Cortex of kidney (tissue), 1 donor: ENCODE measurements at places on chromosomes 2 and 18.

- DNase-seq = no peak
Measured at GRCh38 chr2:109398366-109399015, 215.3 kb downstream of the SEPTIN10 start.

DNA sequence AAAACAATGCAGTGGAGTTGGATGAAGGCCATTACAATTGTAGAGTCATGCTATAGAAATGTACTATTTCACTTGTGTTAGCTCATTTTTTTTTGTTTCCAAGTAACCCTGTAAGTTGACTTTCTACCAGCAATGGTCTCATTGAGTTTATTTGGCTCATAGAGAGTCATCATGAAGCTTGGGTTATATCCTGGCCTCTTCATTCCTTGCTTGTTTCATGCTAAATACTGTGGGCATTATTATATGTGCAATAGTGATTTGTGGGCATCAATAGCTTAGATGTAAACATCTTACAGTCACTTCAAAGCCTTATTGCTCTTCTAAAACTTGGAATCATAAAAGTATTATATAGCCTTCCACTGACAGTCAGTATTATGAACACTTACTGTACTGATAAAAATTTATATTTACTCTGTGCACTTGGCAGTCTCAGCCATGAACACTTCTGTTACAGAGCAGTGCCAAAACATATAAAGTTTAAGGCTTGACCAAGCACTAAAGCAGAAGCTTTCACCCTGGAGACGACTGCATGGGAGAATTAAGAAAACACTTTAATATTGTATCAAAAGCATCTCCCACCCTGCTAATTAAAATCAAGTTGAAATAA is 751.2 kb downstream of the SATB2 start:
- DNase-seq = no peak

DNA sequence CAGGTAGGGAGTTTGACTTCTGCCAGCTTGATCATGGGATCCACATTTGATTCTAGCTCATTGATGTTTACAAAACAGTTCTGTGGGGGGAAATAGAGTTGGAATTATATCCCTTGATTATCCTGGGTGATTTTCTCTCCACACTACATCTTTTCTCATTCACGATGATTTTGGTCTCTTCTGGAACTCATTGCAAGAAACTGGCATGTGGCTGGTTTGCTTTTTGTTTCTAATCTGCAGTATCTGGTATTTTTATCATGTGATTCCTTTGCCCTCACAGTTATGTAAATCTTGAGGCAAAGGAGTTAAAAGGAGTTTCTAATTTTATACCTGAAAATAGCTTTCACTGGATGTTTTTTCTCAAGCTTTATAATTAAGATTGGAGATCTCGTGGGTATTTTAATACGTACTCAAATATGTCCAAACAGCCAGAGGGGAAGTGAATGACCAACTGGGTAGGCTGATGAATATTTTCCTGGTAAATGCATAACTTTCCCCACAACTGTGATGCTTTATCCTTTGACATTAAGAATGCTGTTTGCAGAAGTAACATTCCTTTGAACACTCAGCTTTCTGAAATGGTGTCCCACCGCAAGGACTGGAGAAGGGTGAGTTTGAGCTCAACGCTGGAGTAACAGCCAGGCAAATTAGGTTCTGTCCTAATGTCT is 502.9 kb upstream of the ZEB2 start:
- DNase-seq = no peak

- no peak for DNase-seq
Measured at GRCh38 chr18:13258921-13259320, 40.4 kb downstream of the LDLRAD4 start.

GRCh38 chr2:160379399-160379798 is 114.2 kb downstream of the RBMS1 start:
- DNase-seq = no peak

- no peak for DNase-seq
Measured at GRCh38 chr2:65130664-65131175, 814 bp upstream of the RAB1A start.

GRCh38 chr2:160281213-160281612 is 81.1 kb upstream of the ITGB6 start:
- no peak for DNase-seq

DNA sequence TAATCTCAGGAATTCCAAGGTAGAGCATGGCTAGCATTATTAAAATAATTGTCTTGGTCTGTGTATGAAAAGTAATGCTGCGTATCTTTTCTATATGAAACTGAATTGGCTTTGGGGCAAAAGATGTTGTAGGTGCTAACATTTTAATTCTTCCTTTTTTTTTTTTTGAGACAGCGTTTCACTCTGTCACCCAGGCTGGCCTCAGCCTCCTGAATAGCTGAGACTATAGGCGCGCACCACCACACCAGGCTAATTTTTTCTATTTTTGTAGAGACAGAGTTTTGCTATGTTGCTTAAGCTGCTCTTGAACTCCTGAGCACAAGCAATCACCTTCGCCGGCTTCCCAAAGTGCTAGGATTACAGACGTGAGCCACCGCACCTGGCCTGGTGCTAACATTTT is 172.6 kb upstream of the STON1 start:
- DNase-seq = no peak

DNA sequence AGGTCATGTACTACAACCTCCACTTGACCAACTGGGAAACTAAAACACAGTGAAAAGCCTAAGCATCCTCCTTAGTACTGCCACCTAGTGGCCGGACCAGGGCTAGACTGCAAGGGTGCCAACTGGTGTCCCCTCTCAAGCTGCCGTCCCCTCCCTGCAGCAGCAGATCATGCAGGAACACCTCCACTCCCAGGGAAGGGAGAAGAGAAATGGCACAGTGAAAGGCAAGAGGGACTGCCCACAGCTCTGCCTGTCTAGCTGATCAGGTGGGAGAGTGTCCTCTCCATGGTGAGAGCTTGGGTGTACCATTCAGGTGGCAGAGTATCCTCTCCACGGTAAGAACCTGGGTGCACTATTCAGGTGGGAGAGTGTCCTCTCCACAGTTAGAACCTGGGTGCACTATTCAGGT is 78.1 kb downstream of the AAK1 start:
- no peak for DNase-seq

GRCh38 chr2:128746356-128746755 is 427.7 kb upstream of the HS6ST1 start:
- DNase-seq = no peak

DNA sequence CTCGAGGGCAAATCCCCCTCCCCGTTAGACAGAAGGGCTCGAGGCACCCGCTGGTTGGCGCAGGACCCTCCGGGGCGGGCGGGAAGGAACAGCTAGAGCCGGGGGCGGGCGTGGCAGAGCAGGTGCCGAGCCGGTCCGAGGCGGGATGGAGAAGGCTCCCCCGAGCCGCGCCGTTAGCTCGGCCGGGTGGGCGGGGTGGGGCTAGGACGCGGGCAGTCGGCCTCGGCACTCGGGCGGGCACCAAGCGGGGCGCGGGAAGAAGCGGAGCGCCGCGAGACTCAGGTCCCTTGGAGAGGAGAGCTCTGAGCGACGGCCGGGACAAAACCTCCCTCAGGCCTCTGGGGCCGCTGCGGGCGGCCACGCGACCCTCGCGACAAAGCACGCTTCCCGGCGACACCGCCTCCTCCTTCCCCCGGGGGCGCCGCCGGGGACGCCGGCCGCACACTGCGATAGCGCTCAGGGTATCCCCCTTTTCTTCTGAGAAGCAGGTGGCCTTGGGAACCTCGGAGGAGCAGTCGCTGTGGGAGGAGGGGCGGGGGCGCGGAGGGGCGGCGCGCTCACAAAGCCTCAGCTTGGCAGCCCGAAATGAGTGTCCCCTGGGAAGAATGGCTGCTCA is 721 bp downstream of the FHOD3 start:
- DNase-seq = no peak

GRCh38 chr2:95008306-95008705 is 17.2 kb upstream of the MAL start:
- DNase-seq = no peak

GRCh38 chr2:121809607-121810006 is 54.2 kb downstream of the TSN start:
- no peak for DNase-seq

- DNase-seq = no peak
Measured at GRCh38 chr2:174844295-174844708, 80.0 kb upstream of the CHRNA1 start.

GRCh38 chr2:28993206-28993960 is 12.3 kb downstream of the TOGARAM2 start:
- DNase-seq = no peak

DNA sequence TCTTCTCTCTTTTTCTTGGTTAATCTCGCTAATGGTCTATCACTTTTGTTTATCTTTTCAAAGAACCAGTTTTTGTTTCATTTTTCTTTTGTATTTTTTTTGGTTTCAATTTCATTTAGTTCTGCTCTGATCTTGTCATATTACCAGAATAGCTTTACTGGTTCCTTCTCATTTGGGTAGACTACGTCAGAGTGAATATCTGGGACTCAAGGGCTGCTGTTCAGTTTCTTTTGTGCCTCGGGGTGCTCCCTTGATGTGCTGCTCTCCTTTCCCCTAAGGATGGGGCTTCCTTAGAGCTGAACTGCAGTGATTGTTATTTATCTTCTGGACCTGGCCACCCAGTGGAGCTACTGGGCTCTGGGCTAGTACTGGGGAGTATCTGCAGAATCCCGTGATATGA is 29.4 kb upstream of the IL1RN start:
- no peak for DNase-seq

DNA sequence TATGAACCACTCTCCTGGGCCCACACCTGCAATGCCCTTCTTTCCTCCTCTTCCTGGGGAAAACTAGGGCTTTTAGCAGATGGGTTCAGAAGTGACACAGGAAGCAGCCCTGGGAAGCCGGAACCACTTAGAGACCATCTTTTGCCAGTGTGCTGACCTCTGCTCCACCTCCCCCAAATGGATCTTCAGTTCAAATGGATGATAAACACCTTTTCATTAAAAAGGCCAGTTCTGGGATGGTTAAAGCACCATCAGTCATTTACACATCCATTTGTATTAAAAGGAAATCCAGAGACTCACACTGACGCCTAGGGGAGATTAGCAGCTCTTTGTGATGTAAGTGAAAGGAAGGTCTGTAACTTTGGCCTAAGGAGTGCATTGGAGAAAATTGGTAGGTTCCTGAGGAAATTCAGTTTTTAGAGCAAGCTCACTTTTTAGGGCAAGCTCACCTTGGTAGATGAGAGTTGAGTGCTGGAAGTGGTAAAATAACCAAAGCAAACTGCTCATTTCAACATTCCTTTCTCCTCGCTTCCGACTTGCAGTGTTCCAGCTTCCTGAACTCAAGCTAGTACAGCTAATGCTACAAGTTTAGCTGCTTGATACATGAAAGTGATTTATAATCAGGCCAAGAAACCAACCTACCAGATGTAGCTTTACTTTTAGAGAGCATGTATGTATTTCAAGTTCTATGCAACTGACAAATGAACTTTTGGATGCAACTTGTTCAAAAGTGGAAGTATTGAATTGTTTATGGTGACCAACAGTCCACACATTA is 47.7 kb downstream of the ACTR2 start:
- DNase-seq = no peak

DNA sequence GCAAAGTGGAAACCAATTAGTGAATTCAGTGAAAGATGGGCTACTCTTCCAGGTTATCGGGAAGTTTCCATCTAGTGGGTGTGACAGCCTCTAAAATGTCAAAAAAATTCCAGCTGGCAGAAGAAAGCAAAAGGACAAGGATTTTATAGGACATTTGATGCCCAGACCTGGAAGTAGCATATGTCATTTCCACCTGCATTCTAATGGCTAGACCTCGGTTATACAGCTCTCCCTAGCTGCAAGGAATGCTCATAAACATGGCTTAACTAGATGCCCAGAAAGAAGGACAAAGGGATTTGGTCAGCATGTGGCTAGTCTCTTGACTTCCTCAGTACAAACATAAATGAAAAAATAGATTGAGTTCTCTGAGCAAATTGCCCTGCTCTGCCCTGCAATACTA is 215.4 kb downstream of the NYAP2 start:
- no peak for DNase-seq

- DNase-seq = no peak
Measured at GRCh38 chr2:192983173-192983572, 788.4 kb upstream of the TMEFF2 start.

DNA sequence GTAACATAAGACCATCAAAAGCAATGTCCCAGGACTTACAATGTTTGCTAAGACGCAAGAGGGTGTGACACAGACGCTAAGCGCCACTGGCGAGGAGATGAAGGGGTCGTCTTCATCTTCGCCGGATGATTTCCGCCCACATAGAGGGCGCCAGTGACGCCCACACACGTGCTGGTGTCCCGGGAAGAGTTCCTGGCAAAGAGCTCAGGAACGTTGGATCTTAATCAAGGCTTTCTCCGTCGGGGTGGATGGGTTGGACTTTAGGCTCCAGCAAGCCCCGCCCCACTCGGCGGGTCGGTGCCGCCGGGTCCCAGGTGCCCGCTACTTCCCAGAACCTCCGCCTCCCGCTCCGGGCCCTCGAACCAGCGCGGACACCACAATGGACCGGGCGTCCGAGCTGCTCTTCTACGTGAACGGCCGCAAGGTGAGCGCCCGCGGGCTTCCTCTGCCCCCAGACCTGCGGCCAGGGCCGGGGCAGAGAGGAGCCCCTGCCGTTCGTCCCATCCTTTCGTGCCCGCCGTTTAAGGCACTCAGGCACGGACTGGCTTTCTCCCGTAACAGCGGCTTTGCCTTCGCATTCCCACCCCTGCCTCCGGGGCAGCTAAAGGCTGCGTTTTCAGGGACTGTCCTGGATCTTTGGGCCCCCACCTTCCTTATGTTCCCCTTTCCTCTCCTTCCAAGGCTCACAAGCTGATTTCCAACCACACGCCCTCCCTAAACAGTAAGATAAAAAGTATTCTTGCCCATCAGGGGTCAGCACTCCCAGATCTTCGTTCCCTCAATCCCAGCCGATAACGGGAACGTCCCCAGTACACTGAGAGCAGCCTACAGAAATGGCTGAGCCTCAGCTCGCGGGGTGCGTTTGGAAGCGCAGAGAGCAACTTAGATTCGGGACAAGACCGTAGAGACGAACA is at the start of gene AOX1:
Gene AOX1, plus strand, starts transcription at position 285 of the 914 bp plus-strand sequence. Its CDS starts 95 bp downstream, at position 380.
- no peak for DNase-seq

GRCh38 chr18:950882-951495 is 46.3 kb downstream of the ADCYAP1 start:
- no peak for DNase-seq

DNA sequence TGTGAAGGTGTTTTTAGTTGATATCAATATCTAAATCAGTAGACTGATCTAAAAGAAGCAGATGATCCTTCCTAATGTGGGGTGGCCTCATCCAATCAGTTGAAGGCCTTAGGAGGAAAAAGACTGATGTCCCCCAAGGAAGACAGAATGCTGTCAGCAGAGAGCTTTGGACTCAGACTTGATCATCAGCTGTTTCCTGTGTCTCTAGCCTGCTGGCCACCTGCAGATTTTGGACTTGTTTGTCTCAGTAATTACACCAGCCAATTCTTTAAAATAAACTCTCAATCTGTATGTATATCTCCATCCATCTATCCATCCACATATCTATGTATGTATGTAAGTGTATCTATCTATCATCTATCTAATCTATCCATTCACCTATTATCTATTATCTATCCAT is 301.3 kb downstream of the LPIN1 start:
- no peak for DNase-seq
